ENCODE measurements at places on chromosomes 12 and 14.

- no peak for DNase-seq
Observed at GRCh38 chr12:109878749-109879148, 1.6 kb downstream of the GLTP start.

GRCh38 chr12:37546901-37547475 is 769.6 kb upstream of the ALG10B start:
- DNase-seq: no peak

DNA sequence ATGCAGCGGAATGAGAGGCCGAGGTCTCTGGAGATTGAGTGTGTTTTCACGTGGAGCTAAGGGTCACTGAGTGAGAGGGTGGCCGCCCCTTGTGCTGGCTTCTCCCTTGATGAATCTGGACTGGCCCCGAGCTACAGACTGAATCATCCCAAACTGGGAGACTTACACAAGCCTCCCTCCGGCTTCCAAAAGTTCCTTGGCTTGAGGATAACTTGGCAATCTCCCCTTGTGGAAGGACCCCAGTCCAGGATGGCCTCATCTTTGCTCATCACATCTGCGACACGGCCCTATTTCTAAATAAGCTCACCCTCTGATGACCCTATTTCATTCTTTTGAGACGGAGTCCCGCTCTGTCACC is 41.5 kb upstream of the FBRSL1 start:
- DNase-seq: no peak

- no peak for DNase-seq
Observed at GRCh38 chr12:25065035-25065434, 116.1 kb upstream of the BCAT1 start.

DNA sequence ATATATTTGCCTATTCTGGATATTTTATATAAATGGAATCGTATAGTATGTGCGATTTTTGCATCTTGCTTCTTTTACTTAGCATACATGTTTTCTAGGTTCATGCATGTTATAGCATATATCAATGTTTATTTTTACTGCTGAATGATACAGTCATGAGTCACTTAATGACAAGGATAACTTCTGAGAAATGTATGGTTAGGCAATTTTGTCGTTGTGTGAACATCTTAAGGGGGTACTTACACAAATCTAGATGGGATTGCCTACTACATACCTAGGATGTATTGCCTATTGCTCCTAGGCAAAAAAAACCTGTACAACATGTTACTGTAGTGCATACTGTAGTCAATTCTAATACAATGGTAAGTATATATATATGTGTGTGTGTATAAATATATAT is 8.8 kb downstream of the USP15 start:
- no peak for DNase-seq

DNA sequence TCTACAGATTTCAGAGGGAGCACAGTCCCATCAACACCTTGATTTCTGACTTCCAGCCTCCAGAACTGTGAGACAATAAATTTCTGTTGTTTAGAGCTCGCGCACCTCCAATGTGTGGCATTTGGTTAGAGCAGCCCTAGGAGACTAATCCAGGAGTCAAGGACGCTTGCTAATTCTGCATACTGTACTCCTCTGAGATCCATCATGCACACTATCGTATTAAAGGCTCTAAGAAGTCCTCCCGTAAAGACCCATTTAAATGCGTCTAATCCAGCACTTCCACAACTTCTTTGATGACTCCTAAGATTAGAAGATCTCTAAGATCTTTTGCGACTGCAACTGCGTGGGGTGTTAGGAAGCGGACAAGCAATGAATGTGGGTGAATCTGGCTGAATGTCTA is 30.4 kb downstream of the MAP1LC3B2 start:
- no peak for DNase-seq

- DNase-seq: peak; percentile 67
Observed at GRCh38 chr12:47651368-47652254, 54.2 kb downstream of the RPAP3 start.

DNA sequence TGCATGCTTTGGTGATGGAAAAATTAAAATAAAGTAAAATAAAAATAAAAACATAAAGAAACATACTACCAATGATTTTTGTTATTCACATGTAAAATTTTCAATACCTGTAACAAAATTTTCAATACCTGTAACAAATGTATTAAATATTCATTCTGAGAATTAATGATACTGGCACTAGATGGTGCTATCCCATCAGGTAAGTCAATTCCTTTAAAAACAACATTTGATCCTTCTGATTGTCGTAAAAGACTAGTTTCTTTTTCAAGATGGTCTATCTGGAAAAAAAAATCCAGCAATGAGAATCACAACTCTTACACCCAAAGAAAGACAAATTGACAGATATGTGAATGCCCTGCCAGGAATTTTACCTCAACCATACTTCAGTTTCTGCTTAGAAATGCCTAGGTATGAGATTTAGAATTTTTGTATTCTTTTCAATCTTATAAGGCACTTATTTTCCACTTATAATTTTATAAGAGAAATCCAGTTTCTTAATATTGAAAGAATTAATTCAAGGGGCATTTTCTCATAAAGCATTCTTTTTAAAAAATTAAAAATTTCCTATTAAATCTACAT is 30.7 kb downstream of the CEP290 start:
- peak; percentile 19 for DNase-seq

- DNase-seq: peak; percentile 14
Observed at GRCh38 chr14:40417777-40418401, 985.7 kb upstream of the FBXO33 start.

Data from putamen (tissue), 1 donor.